IMR-90 (cell line): ENCODE measurements at places on chromosomes 6 and 20. TPM values are rescaled to one million over a fixed set of nuclear protein-coding genes. Genes with fewer than 3 reads are reported as not detected.

The DACT2 gene
- not detected in 2 replicates for total RNA-seq

The THBS2 gene
- 101 and 113 TPM in 2 replicates for total RNA-seq

- H3K4me1 ChIP-seq, result no peaks in the 10 kb centered on the region
- H3K27me3 ChIP-seq, result no peaks in the 10 kb centered on the region
- H3K36me3 ChIP-seq, result no peaks in the 10 kb centered on the region
These were observed 64.1 kb downstream of the NRN1 start for GRCh38 chr6:5942591-5942990.

The SAMD10 gene
- total RNA-seq, result 0.54 and 0.56 TPM in 2 replicates

DNA sequence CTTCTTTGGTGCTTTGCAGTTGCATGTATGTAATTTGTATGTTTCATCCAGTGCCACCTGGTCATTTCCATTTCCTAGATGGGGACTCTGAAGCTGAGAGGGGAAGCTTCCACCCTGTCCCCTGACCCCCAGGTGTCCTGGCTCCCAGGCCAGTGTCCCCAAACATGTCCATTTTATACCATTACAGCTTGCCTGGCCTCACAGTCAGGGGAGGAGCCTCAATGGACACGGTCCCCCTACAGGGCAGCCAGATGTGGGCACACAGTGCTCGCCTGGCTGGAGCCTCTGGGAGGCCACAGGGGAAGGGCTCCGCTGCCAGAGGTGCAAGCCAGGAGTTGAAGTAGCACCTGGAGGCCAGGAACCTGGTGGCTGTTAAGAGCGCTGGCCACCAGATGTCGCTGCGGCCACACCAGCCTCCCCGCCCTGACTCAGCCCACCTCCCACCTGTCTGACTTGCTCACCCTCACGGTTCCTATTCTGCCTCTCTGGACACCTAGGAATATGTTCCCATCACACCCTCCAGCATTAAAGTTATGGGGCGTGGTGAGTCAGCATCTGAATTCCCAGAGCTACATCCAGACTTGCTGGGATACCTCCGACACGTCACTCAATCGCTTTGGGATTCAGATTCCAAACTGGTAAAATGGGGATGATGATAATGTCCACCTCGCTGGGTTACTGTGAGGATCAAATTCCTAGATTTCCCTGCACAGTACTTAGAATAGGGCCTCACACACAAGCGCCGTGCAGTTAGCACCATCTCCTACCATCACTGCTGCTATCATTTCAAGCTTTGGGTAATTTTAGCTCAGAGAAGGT lies 107.4 kb downstream of the SULF2 start:
- no peak overlapping the region for H3K27ac ChIP-seq
- no peak overlapping the region for H3K4me3 ChIP-seq
- peak; percentile 16 for DNase-seq
- H3K27me3 ChIP-seq, result peaks cover 3% of the 10 kb centered on the region; the same call in 1 of the 2 replicates
- H3K4me1 ChIP-seq, result no peaks in the 10 kb centered on the region; the same call in 1 of the 2 replicates
- H3K36me3 ChIP-seq, result no peaks in the 10 kb centered on the region

The OPRL1 gene
- total RNA-seq, result 0.28 and 0.36 TPM in 2 replicates

The LINC00237 gene
- not detected in 2 replicates for total RNA-seq

- no peak overlapping the region for H3K4me3 ChIP-seq
- H3K27ac ChIP-seq, result no peak overlapping the region
- peaks cover 2% of the 10 kb centered on the region; the same call in 1 of the 2 replicates for H3K36me3 ChIP-seq
- peak; percentile 55 for DNase-seq
These were observed 7.8 kb downstream of the UBE3D start for GRCh38 chr6:83057705-83058321.
